ENCODE measurements at places on chromosomes 7 and 10.

DNA sequence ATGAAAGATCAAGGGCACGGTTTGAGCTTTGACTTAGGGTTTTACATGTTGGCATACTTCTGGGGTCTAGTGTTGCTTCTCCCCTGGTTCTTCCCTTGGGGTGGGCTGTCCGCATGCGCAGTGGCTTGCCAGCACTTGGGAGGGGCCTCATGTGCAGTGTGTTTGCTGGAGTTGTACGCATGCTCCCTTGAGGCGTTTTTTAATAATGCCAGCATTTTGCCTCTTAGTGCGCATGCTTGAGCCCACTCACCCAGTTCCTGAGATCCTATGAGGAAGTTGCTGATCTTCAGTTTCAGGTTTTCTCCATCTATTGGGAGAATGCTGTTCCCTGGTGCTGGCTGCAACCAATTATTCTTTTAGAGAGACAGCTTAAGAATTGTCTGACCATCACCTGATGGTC lies 113.4 kb upstream of the GPR141 start:
- no peak for DNase-seq

DNA sequence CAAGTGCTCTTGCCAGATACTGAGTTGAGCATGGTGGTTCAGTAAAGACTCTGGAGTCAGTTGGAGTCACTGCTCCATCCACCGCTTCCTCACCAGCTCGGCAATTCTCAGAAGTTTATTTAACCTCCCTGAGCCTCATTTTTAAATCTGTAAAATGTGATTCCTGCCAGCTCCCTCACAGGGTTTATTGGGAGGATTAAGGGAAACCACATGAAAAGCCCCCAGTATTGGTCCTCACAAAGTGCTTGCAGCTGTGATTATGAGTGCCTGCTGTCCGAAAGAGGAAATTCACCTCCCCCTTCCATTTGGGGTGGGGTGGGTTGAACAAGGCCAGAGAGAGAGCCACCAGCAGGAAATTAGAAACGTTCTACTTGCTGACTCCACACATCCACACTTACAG lies 99.0 kb downstream of the AOAH start:
- DNase-seq = no peak

GRCh38 chr7:91832493-91833045 lies 47.9 kb downstream of the MTERF1 start:
- DNase-seq = no peak

GRCh38 chr10:103703941-103704919 lies 151.1 kb downstream of the SH3PXD2A start:
- DNase-seq = no peak

- peak; percentile 5 for DNase-seq
These were observed 453 bp downstream of the SFMBT2 start for GRCh38 chr10:7410301-7410861.

DNA sequence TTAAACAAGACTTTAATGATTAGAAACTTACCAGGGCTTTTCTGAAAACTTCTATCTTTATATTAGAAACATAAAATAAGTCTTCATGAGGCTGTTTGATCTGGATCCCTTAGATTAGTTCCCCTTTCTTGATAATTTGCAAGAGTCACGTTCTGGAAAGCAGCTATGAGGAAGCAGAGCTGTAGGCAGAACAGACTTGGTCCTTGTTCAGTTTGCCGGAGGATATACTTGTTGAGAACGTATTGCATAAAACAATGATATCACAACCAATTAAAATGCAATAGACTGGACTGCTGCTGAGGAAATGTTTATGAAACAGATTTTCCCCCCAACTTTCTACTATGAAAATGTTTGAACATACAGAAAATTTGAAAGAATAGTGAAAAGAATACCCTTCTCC lies 2.8 kb downstream of the SAMD9L start:
- no peak for DNase-seq

GRCh38 chr7:71144963-71145362 lies 13.0 kb downstream of the GALNT17 start:
- DNase-seq = no peak

All from EH (cell line).